ENCODE measurements at places on chromosomes 13 and 19. TPM values are rescaled to one million over a fixed set of nuclear protein-coding genes. Genes with fewer than 3 reads are reported as not detected.

SLC10A2 gene
- not detected for total RNA-seq

ZNF749 gene
- 10.6 TPM for total RNA-seq

ZSCAN4 gene
- total RNA-seq, result not detected

CYP4F3 gene
- total RNA-seq, result 0.19 TPM

SMIM24 gene
- 0.49 TPM for total RNA-seq

ZGLP1 gene
- 3.3 TPM for total RNA-seq

MADCAM1 gene
- total RNA-seq, result not detected

IRGC gene
- total RNA-seq, result not detected

ZNF154 gene
- 5.0 TPM for total RNA-seq

- H3K27ac ChIP-seq, result no peak overlapping the region
- H3K4me1 ChIP-seq, result peaks cover 52% of the 10 kb centered on the region
- H3K27me3 ChIP-seq, result no peaks in the 10 kb centered on the region
- H3K36me3 ChIP-seq, result peaks cover 17% of the 10 kb centered on the region
- DNase-seq, result no peak
Measured at GRCh38 chr19:19434483-19435045, 29.1 kb downstream of the GATAD2A start.

GRCh38 chr19:3275583-3276340 is 51.3 kb downstream of the CELF5 start:
- peaks cover 9% of the 10 kb centered on the region for H3K27me3 ChIP-seq
- DNase-seq, result peak; percentile 99
- peaks cover 8% of the 10 kb centered on the region for H3K4me1 ChIP-seq
- H3K27ac ChIP-seq, result peak overlapping the region; percentile 80

DNA sequence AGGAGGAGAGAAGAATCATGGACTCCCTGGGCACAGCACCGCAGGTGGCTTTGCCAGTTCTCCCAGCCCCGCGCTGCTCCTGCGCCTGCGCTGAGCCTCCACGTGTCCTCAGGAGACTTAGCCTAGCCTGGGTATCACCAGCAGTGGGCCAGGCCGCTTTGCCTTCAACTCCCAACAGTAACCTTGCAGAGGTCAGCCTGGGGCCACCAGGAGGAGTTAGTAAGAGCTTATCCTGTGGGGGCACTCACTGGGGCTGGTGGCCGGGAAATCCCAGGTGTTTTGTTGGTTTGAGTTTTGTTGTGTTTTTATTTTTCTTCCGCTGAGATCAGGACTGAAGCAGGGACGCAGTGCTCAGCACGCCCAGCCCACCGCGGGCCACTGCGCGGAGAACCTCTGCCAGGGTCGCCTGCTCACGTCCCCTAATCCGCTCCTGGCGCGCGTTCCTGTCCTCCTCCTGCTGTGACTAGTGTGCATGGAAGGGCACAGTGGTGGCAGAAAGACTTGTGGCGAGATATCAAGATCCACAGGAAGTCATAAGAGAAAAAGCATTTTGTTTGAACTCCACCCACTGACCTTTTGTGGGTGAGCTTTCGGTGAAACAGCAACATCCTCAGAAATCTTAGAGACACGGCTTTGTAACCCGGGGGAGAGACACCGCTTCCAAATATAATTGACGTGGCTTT is 207.4 kb upstream of the RFC3 start:
- H3K27me3 ChIP-seq, result peaks cover 2% of the 10 kb centered on the region
- H3K4me3 ChIP-seq, result peak overlapping the region; percentile 69
- peak overlapping the region; percentile 98 for H3K27ac ChIP-seq
- peaks cover 50% of the 10 kb centered on the region for H3K4me1 ChIP-seq

DNA sequence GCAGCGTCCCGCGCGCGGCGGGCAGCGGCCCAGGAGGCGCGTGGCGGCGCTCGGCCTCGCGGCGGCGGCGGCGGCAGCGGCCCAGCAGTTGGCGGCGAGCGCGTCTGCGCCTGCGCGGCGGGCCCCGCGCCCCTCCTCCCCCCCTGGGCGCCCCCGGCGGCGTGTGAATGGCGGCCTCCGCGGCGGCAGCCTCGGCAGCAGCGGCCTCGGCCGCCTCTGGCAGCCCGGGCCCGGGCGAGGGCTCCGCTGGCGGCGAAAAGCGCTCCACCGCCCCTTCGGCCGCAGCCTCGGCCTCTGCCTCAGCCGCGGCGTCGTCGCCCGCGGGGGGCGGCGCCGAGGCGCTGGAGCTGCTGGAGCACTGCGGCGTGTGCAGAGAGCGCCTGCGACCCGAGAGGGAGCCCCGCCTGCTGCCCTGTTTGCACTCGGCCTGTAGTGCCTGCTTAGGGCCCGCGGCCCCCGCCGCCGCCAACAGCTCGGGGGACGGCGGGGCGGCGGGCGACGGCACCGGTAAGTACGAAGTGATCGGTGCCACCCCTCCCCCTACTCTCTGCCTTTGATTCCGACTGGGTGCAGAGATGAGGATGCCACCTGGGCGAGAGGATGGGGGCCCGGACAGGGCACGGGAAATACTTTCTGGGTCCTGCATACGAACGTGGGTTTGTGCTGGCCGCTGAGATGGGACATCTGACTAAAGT is 874 bp downstream of the TRIM28 start:
- H3K27ac ChIP-seq, result peak overlapping the region; percentile 93
- peak overlapping the region; percentile 96 for H3K4me3 ChIP-seq
- peaks cover 32% of the 10 kb centered on the region for H3K4me1 ChIP-seq
- no peaks in the 10 kb centered on the region for H3K27me3 ChIP-seq
- DNase-seq, result peak; percentile 85

- H3K4me1 ChIP-seq, result no peaks in the 10 kb centered on the region
- H3K36me3 ChIP-seq, result no peaks in the 10 kb centered on the region
- no peak for DNase-seq
- no peak overlapping the region for H3K4me3 ChIP-seq
Measured at GRCh38 chr13:109971456-109972090, 185.2 kb upstream of the IRS2 start.

- no peaks in the 10 kb centered on the region for H3K27me3 ChIP-seq
- H3K4me1 ChIP-seq, result peaks cover 20% of the 10 kb centered on the region
- H3K36me3 ChIP-seq, result peaks cover 11% of the 10 kb centered on the region
- no peak overlapping the region for H3K27ac ChIP-seq
- no peak overlapping the region for H3K4me3 ChIP-seq
- no peak for DNase-seq
Measured at GRCh38 chr13:42149136-42149535, 100.7 kb downstream of the DGKH start.

DNA sequence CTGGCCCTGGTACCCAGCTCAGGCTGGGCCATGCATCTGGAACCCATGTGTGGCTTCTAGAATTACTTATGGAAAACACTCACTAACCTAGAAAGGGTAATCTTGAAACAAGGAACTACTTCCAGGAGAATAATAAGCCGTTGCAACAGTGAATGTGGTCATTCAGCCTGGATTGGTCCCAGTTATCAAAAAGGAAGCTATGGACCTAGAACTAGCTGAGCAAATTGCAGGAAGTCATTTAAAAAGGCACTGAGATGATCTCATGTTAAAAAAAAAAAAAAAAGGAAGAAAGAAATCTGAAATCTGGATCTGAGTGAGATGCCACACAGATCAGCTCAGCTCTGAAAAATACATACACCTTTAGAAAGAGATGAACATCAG is 59.6 kb downstream of the DCT start:
- H3K36me3 ChIP-seq, result peaks cover 33% of the 10 kb centered on the region
- peaks cover 41% of the 10 kb centered on the region for H3K4me1 ChIP-seq
- peak overlapping the region; percentile 88 for H3K27ac ChIP-seq
- no peak overlapping the region for H3K4me3 ChIP-seq
- H3K27me3 ChIP-seq, result peaks cover 4% of the 10 kb centered on the region

DNA sequence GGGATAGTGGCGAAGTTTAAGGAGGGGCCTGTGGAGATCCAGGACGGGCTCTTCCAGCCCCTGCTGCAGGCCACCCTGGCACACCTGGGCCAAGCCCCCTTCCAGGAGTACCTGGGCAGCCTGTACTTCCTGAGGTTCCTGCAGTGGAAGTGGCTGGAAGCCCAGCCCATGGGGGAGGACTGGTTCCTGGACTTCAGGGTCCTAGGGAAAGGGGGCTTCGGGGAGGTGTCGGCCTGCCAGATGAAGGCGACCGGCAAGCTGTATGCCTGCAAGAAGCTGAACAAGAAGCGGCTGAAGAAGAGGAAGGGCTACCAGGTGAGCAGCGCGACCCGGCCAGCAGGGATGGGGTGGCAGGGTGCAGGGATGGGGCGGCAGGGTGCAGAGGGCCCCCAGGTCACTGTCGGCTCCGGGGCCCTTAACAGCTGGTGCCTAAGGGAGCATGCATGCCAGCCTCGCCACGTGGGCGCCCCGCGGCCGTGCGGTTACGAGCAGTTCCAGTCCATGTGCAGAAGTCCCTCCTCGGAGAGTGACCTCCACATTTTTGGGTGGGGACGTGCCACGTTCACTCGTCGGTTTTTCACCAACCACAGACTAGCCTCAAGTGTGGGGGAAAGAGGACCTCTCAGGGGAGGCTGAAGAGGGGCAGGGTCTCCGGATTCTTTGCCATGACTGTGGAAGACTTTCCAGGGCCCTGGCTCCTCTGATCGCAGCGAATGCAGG is 912 bp downstream of the GRK1 start:
- H3K4me1 ChIP-seq, result peaks cover 3% of the 10 kb centered on the region
- no peaks in the 10 kb centered on the region for H3K36me3 ChIP-seq
- no peak overlapping the region for H3K27ac ChIP-seq

DNA sequence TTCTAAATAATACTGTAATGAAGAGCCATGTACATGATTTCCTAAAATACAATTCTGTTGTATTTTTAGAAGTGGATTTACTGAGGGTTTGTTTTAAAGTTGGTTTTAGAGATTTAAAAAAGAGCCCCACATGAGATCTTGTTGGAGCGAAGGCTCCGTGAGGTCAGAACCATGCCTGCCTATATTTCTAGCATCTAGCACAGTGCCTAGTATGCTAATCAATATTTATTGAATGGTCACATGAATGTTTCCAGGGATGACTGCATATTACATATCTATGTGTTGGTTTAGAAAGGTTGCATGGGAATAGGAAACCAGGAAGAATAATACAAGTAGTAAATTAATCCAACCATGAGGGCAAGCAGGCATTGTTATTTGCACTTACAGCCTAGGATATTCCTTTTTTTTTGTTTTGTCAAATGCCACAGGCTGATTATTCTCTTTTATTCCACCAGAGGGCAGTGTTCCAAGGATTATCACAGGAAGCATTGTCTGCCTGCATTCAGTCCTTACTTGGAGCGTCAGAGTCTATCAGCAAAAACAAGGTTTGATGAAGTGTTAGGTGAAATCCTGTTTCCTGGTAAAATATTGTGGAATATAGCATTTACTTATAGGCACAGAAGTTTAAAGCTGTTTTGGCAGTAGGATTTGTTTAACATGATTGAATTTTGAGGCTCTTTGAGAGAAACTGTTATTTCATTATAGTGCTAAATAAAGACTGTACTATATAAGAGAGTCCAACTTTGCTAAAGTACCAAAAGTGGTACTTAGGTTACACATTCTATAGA is 46.8 kb downstream of the COG3 start:
- H3K27ac ChIP-seq, result peak overlapping the region; percentile 66
- peak; percentile 25 for DNase-seq
- H3K27me3 ChIP-seq, result no peaks in the 10 kb centered on the region
- H3K4me3 ChIP-seq, result no peak overlapping the region
- peaks cover 26% of the 10 kb centered on the region for H3K36me3 ChIP-seq

DNA sequence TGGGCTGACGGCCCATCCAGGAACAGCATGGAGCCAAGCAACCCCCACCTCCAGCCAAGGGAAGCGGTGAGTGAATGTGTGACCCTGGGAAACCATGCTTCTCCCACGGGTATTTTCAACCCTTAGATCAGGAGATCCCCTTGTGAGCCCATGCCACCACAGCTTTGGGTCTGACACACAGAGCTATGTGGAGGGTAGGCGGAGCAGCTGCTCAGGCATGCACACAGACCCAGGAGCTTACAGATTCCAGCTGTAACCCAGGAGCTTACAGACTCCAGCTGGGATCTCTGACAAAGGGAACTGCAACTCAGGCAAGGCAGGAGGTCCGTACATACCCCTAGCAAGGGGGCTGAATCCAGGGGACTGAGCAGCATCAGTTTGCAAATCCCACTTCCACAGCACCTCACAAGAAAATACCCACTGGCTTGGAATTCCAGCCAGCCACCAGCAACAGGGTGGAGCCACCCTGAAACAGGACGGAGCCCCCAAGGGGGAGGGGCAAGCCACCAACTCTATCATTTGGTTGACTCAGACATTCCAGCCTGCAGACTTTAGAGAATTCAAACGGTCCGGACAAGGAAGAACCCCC is 40.8 kb upstream of the RFXAP start:
- peaks cover 16% of the 10 kb centered on the region for H3K27me3 ChIP-seq
- no peak overlapping the region for H3K4me3 ChIP-seq
- no peak for DNase-seq
- H3K36me3 ChIP-seq, result no peaks in the 10 kb centered on the region

DNA sequence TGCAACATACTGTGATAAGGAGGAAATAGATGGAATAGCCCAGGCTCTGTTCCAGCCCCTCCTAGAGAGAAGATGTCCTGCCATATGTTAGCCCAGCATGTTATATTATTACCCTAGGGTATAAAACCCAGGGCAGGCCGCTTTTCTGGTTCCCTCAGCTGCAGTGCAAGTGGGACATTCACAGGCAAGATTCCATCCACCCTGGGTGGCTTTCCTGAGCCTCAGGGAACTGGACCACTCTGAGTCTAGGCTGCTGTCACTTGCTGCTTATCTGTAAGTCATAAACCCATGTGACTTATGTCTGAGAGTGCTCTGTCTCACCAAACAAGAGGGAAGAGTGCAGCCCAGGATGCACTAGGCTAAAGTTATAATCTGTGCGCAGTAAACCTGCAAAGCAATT is 413.2 kb downstream of the MZT1 start:
- no peaks in the 10 kb centered on the region for H3K27me3 ChIP-seq
- no peak for DNase-seq
- H3K36me3 ChIP-seq, result no peaks in the 10 kb centered on the region
- H3K4me1 ChIP-seq, result no peaks in the 10 kb centered on the region
- H3K4me3 ChIP-seq, result no peak overlapping the region

- H3K4me3 ChIP-seq, result no peak overlapping the region
- H3K36me3 ChIP-seq, result no peaks in the 10 kb centered on the region
- no peaks in the 10 kb centered on the region for H3K4me1 ChIP-seq
- no peak for DNase-seq
- no peak overlapping the region for H3K27ac ChIP-seq
Measured at GRCh38 chr13:102236341-102236740, 165.5 kb downstream of the FGF14 start.

DNA sequence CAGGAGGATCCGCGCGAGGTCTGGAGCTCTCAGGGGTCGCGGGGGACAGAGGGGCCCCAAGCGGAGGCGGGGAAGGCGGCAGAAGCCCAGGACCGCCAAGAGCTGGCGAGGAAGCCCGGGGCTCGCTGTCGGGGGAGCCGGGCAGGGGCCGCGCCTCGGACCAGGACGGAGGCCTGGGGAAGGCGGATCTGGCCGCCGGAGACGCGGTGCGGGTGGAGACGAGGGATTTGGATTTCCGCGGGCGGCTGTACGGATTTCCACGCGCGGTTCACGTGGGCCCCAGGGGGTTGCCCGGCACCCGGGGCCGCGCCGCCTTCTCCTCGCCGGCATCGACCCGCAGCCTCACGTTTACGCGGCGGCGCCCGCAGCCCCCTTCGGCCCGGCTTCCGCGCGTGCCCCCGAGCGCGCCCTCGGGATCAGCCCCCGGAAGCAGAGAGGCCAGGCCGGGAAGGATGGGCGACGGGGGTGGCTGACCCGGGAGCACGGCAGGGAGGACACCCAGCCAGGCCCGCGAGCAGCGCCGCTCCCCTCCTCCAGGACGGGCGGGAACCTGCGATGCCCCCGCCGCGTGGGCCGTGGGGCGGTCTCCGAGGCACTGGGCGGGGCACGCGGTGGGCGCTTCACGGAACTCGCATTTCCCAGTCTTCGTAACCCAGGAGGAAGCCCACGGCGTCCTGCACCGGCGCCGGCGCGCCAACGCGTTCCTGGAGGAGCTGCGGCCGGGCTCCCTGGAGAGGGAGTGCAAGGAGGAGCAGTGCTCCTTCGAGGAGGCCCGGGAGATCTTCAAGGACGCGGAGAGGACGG is 4.7 kb downstream of the F7 start:
- peaks cover 3% of the 10 kb centered on the region for H3K27me3 ChIP-seq
- H3K4me1 ChIP-seq, result peaks cover 2% of the 10 kb centered on the region
- H3K27ac ChIP-seq, result no peak overlapping the region
- peak; percentile 40 for DNase-seq
- H3K4me3 ChIP-seq, result no peak overlapping the region
